ENCODE measurements at places on chromosomes 7 and 10.

GRCh38 chr10:69379800-69380199 lies 36.9 kb downstream of the TACR2 start:
- no peak for DNase-seq

GRCh38 chr7:108650467-108650866 lies 80.8 kb downstream of the DNAJB9 start:
- no peak for DNase-seq

DNA sequence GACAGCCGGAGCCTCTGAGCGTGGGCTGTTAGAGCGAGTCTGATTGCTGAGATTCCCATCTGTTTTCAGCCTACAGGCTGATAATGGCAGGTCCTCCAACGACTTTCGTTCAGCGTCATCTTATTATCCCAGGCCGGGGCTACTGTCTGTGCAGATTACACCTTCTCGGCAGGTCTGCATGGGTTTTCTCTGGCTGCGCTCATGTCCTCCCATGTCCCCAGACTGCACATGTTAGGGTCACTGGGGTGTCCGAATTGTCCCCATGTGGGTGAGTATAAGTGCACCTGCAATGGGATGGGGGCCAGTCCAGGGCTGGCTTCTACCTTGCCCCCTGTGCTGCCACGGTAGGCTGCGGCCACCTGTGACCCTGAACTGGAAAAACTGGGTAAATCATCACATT lies 257.8 kb downstream of the COBL start:
- DNase-seq, result no peak

DNA sequence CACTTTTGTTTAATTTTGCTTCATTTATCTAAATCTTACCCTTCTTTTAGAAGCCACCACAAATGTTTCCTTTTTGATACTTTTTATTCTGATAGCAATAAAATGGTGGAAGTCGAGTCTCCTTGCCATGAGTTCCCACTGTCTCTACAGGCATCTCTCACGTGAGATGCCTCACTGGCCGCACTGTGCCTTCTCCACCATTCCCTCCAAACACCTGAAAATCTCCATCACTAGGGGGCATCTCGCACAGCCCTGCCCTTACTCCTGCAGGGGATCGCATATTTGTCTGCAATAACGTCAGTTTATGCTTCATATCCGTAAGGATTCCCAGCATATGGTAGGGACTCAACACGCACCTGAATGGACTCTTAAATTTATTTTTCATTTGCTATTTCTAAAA lies 56.3 kb upstream of the NCAPG2 start:
- DNase-seq, result no peak

DNA sequence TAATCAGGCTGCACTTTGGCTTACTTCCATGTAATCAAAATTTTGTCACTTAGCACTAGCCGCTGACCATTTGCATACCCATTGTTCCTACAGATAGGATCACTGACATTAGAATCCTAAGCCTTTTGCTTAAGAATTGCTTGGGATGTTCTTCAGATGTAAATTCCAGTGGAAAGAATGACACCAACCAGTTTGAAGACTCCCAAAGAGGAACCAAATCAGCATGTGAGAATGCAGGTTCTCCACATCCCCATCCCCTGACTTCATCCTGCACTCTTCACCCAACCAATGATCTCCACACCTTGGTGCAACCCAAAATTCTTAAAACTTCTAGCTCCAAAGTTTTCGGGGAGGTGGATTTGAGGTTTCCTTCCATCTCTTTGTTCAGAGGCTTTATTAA lies 345.6 kb downstream of the GPAM start:
- DNase-seq, result no peak

DNA sequence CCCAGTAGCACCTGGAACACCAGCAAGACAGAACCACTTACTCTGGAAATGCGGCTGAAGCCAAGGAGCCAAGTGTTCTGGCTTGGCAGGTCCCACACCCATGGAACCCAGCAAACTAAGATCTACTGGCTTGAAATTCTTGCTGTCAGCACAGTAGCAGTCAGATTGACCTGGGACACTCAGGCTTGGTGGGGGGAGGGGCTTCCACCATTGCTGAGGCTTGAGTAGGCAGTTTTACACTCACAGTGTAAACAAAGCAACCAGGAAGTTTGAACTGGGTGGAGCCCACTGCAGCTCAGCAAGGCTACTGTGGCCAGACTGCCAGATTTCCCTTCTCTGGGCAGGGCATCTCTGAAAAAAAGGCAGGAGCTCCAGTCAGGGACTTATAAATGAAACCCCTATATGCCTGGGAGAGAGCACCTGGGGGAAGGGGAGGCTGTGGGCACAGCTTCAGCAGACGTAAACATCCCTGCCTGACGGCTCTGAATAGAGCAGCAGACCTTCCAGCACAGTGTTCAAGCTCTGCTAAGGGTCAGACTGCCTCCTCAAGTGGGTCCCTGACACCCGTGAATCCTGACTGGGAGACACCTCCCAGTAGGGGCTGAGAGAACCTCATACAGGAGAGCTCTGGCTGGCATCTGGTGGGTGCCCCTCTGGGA lies 121.2 kb downstream of the MTERF1 start:
- no peak for DNase-seq

- DNase-seq, result no peak
Measured at GRCh38 chr10:57664815-57665214, 602.9 kb downstream of the IPMK start.

GRCh38 chr7:91922857-91923256 lies 17.8 kb upstream of the AKAP9 start:
- no peak for DNase-seq

- DNase-seq, result no peak
Measured at GRCh38 chr7:157442993-157443831, 106.4 kb downstream of the DNAJB6 start.

GRCh38 chr7:33589911-33590310 lies 315.4 kb upstream of the BMPER start:
- no peak for DNase-seq

- no peak for DNase-seq
Measured at GRCh38 chr10:53786236-53786900, 1013.8 kb upstream of the MBL2 start.

- no peak for DNase-seq
Measured at GRCh38 chr7:34675749-34676374, 17.8 kb downstream of the NPSR1 start.

- DNase-seq, result no peak
Measured at GRCh38 chr7:118777308-118777707, 552.8 kb downstream of the ANKRD7 start.

DNA sequence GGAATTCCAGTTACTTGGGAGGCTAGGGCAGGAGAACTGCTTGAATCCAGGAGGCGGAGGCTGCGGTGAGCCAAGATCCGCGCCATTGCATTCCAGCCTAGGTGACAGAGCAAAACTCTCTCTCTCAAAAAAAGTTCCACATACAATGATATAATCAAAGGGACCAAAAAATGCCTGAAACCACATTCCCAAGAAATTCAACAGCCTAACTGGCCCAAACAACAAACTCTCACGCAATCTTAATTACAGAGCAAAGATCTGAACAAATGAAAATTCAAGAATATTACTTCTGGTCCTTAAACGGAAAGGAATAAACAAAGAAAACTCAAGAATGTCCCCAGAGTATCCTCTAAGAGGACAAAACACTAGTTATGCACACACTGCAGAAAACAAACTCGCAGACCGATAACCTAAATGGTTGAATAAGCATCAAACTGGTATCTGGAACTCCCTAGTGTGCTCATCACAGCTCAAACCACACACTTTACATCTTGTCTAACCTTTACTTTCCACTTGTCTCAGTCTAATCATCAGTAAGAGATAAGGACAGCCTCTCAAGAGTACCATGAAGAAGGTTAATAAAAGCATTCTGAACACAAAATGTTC lies 3.7 kb downstream of the OGA start:
- no peak for DNase-seq

DNA sequence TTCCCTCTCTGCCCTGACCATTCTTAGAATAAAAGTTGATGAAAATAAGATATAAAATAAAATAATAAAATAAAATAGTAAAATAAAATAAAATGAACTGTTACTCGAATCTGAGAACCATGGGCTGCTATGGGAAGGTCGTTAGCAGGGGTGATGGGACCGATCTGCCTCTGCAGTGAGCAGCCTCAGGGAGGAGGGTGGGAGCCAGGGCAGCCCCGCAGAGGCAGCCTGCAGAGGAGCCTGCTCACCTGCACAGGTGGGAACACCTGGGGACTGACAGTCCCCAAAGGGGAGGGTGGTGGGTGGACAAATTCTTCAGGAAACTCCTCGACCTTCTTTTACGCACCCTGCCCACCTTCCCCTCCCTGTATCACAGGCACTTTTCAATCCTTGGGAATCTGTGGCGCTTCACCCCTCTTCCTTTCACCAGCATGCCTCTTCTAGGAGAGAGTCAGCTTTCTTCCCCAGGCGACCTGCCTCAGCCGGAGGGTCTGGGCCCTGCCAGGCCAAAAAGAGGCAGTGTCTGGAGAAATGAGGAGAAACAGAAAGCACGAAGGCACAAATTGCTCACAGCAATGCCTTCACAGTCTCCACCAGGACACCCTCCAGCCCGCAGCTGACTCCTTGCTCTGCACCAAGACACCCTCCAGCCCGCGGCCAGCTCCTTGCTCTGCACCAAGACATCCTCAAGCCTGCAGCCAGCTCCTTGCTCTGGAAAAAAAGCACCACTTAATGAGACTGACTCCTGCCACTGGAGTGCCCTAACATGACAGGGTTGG lies 368.4 kb upstream of the SHH start:
- DNase-seq, result no peak

GRCh38 chr7:78516450-78516849 lies 717.9 kb downstream of the PHTF2 start:
- no peak for DNase-seq

GRCh38 chr10:61020420-61021158 lies 76.6 kb upstream of the RHOBTB1 start:
- no peak for DNase-seq

GRCh38 chr10:132400547-132401151 lies 3.6 kb downstream of the PWWP2B start:
- no peak for DNase-seq

GRCh38 chr7:92843034-92843760 lies 6.8 kb upstream of the CDK6 start:
- DNase-seq, result no peak

- DNase-seq, result no peak
Measured at GRCh38 chr10:34205452-34205851, 609.6 kb downstream of the PARD3 start.

- no peak for DNase-seq
Measured at GRCh38 chr7:76509931-76510877, at the start of gene UPK3B. Gene UPK3B, plus strand, starts transcription at chr7:76510552. Its CDS starts 101 bp downstream, at chr7:76510653.

DNA sequence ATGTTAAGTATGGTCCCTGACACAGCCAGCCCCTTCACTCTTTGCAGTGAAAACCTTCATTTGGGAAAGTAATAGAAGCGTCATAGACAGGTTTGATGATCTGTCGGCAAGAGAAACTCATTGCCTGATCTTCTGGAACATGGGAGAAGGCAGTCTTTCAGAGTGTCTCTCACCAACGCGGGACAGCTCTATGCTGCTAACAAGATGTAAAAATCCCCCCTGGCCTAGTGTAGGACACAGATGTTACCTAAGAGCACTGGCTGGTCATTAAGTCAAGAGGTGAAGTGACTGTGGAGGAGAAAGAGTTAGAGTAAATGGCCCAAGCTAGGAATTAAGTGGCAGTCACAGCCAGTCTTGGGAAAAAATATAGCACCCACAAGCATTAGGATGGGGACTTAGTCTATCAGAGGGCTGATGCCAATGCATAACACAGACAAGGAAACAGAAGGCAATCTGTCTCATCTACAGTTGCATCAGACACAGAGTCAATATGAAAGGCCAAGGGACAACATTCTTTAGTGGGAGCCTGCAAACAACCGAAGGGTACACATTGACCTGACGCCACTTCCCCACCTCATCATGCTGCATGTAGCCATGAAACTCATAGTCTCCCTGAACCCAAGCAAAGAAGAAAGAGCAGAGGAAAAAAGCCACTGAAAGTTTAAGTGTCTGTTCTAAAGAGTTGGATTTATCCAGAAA lies 69.5 kb downstream of the SORCS1 start:
- no peak for DNase-seq

GRCh38 chr7:81190997-81191768 lies 272.3 kb upstream of the SEMA3C start:
- DNase-seq, result no peak

DNA sequence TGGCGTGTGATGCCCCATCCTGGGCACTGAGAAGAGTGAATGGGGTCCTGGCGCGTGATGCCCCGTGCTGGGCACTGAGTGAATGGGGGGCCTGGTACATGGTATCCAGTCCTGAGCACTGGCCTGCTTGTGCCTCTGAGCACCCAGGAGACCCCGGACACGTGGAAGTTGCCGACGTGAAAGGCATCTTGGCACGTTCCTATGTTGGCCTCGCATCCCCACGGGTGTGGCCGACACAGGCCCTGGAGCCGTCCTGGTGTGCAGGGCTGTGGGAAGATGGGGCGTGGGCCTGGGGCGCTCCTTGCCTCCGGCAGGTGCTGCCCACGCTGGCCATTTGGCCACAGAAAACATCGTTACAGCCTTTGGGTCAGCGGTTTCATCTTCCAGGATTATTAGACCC lies 35.5 kb downstream of the CFAP46 start:
- DNase-seq, result no peak

DNA sequence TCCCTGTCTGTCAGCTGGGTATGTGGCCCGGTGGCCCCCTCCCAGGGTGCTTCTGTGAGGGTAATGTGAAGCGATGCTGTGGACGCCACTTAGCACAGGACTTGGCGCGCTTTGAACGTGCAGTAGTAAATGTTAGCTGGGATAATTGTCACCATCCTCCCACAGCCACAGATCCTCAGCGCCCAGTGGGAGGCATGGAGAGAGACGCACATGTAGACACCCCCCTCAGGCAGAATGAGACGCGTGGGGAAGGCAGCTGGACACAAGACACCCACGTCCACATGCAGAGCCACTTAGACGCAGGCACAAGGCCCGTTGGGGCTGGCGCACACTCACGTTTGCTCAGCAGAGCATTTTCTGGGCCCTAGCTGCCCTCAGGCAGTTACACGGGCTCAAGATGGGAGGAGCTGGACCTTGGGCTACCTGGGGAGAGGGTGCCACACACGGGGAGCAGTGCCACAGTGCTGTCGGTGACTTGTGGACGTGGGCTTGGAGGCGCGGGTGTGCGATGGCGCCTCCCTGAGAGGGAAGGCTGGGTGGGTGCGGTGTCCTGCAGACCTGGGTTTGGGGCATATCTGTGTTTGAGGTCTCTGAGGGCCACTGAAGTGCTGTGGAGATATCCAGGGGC lies 26.4 kb downstream of the ADCYAP1R1 start:
- DNase-seq, result no peak

GRCh38 chr10:43214071-43214955 lies 52.6 kb downstream of the RASGEF1A start:
- no peak for DNase-seq

GRCh38 chr7:133575726-133576440 lies 323.0 kb downstream of the EXOC4 start:
- peak; percentile 70 for DNase-seq

GRCh38 chr7:114916261-114916892 lies 5.5 kb upstream of the MDFIC start:
- no peak for DNase-seq

DNA sequence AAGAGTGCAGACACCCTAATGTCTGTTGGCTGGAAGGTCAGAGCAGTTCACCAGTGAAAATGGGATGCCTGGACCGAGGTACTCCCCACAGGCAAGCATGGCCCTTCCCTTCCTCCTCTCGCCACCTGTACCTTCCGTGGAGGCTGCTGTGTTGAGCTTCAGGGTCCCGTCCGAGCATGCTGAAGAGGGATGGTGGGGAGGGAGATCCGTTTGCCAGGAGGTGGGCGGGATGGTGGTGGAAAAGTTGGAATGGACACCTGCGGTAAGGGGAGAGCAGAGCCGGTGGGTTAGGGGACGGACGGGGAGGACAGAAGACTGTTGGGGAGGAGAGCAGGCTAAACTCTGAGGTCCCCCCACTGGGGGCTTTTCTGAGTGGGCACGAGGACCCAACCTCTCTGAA lies 15.9 kb upstream of the ZNF777 start:
- DNase-seq, result no peak

- DNase-seq, result no peak
Measured at GRCh38 chr10:20181434-20181833, 365.2 kb downstream of the PLXDC2 start.
